Left ventricle myocardium inferior (tissue), 1 donor: ENCODE measurements at places on chromosomes 7 and 10. TPM values are rescaled to one million over a fixed set of nuclear protein-coding genes. Genes with fewer than 3 reads are reported as not detected.

The DRGX gene
- total RNA-seq, result not detected

The RGR gene
- total RNA-seq, result 0.19 TPM

The CCL24 gene
- total RNA-seq, result not detected

The OR13A1 gene
- not detected for total RNA-seq

The OR6V1 gene
- not detected for total RNA-seq

The TMEM176A gene
- 18.5 TPM for total RNA-seq

The TAX1BP1 gene
- 184 TPM for total RNA-seq

The CTNNA3 gene
- total RNA-seq, result 159 TPM

The CPN1 gene
- not detected for total RNA-seq
